ENCODE measurements at places on chromosomes 7 and 10.

DNA sequence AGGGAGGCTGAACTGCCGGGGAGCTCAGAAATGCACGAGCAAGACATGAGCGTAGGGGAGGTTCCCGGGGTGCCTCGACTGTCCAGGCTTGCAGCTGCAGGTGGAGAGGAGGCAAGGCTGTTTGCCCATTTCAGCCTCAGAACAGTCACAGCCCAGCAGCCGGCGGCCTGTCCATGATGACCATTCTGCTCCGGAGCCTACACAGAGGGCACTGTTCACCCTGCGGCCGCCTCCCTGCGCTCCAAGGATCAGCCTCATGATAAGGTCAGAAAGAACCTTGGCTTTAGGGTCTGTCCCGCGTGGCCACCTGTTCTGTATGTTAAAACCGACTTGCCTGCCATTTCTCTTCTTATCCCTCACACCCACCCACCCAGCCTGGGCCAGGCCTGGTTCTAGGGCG is 21.9 kb upstream of the CFAP46 start:
- no peak for DNase-seq

- DNase-seq = no peak
These were observed 8.7 kb upstream of the PTPN12 start for GRCh38 chr7:77528368-77528767.

GRCh38 chr7:100545360-100546128 is 6.5 kb downstream of the AGFG2 start:
- DNase-seq = peak; percentile 86

- DNase-seq = peak; percentile 45
These were observed 82.4 kb upstream of the NME8 start for GRCh38 chr7:37765872-37766525.

DNA sequence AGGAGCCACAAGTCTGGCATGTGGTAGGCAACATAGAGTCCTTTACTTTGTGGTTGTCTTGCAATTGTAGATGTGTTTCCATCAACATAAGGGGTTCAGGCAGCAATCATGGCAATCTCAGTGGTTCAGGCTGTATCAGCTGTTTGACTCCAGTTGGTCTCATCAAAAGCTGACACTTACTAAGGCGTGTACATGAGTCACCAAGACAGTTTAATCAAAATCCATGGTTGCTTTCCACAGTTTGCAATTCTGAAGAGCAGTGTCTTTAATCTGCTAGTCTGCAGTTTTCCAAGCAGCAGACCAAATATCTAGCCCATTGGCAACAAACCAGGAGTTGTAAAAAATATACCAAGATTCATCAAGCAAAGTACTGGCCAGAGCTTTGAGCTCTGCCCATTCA is 210.2 kb downstream of the MDFIC start:
- DNase-seq = peak; percentile 7

GRCh38 chr10:112955582-112956421 is 5.8 kb downstream of the TCF7L2 start:
- DNase-seq = peak; percentile 19

GRCh38 chr10:46522295-46523118 is 34.0 kb downstream of the GPRIN2 start:
- no peak for DNase-seq

DNA sequence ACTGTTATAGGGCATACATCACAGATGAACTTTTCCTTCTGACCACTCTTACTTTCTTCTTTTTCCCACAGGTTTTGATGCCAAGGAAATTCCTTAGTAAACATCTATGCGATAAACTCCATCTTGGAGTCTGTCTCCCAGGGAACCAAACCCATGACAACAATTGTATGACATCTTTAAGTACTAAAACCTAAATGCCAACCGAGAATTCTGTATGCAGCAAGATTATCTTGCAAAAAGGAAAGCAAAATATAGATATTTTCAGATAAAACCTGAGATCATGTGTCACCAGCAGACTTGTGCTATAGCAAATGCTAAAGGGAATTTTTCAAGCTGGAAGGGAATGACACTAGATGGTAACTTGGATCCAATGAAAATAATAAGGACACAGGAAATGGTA is 22.0 kb upstream of the BEND7 start:
- peak; percentile 65 for DNase-seq

DNA sequence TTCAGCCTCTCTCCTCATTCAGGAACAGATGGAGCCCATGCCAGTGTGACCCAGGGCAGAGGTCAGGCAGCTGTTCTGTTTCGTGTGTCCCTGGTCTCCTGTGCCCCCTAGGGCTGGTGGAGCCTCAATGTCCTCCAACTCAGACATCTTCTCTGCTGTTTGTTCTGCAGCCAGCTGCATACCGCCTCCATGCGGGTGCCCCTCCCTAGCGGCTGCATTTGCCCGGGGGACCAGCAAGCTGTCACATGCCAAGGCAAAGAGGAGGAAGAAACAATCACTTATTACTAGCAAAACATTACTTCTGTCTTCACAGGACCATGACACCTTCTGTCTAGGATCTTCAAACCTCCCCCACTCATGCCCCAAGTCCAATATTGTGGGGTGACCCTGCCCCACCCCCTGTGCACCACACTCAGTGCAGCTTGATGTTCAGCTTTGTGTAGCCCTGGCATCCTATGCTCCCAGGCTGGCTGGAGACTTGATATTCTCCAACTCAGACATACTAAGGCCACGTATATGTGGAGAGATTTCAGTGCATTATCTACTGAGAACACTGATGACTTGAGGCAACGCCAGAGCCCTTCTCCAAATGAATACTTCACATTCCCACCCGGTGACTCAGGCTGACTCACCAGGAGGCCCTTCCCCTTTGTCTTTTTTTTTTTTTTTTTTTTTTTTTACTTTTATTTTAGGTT is 188.9 kb downstream of the SKIDA1 start:
- no peak for DNase-seq

DNA sequence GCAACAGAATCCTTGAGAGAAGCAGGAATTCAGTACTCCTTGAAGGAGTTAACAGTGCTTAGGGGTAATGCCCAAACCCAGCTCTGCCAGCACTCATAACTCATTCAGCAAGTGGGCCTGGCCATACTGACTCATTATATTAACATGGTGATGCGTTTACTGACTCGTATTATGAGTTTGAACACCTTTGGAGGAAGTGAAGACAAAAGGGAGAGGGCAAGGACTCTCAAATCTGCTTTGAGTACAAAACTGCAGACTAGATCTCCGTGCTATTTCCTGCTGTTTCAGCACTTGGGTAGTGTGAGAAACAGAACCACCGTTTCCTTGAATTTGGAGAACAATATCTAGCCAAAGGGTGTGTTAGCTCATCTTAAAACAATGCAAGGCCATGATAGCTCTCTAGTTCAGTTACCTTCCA is 30.8 kb downstream of the SLC16A9 start:
- no peak for DNase-seq

DNA sequence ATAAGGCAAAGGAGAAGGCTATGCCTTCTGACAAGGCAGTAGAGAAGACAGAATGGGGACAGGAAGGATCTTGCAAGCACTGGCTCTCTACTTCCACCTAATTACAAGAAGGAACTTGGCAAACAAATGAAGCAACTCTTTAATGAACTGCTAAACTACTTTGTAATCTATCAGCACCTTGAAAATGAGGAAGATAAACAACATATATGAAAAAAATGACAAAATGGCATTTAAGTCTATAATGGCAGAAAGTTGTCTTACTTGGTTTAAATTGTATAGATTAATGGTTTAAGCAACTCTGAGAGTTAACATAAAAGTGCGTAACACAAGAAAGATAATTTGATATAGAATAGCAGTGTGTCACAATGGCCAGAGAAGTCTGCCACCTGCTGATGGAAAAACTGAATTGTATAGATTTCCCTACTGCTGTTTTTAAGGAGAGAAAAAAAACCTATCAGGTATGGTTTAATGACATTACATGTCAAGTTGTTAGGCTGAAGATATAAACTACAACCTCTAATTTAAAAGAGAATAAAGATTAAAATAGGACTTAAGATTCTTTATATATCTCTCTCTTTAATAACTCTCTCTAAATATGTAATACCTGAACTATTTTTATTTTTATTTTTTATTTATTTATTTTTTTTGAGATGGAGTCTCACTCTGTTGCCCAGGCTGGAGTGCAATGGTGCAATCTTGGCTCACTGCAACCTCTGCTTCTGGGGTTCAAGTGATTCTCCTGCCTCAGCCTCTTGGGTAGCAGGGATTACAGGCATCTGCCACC is 11.8 kb downstream of the NT5C3A start:
- DNase-seq = peak; percentile 71

- DNase-seq = no peak
These were observed 53.7 kb downstream of the UPF2 start for GRCh38 chr10:11988924-11989323.

- DNase-seq = no peak
These were observed 122.6 kb downstream of the PON1 start for GRCh38 chr7:95201727-95202126.

DNA sequence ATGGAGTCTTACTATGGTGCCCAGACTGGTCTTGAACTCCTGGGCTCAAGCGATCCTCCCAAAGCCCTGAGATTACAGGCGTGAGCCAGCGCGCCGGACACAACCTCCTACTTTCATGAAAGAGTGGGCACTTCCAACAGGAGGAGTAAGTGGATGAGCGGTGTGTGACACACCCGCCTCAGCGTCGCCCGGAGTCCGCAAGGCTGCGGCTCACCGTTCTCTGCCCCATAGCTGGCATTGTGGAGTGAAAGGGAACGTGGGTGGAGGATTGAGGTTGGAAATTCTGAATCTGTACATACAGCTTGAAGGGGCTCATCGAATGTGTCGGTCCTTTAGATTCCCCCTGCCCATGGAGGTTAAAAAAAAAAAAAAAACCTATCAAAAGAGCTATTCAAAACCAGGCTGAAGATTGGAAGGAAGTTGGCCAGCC is 524 bp upstream of the PRXL2A start:
- DNase-seq = no peak

DNA sequence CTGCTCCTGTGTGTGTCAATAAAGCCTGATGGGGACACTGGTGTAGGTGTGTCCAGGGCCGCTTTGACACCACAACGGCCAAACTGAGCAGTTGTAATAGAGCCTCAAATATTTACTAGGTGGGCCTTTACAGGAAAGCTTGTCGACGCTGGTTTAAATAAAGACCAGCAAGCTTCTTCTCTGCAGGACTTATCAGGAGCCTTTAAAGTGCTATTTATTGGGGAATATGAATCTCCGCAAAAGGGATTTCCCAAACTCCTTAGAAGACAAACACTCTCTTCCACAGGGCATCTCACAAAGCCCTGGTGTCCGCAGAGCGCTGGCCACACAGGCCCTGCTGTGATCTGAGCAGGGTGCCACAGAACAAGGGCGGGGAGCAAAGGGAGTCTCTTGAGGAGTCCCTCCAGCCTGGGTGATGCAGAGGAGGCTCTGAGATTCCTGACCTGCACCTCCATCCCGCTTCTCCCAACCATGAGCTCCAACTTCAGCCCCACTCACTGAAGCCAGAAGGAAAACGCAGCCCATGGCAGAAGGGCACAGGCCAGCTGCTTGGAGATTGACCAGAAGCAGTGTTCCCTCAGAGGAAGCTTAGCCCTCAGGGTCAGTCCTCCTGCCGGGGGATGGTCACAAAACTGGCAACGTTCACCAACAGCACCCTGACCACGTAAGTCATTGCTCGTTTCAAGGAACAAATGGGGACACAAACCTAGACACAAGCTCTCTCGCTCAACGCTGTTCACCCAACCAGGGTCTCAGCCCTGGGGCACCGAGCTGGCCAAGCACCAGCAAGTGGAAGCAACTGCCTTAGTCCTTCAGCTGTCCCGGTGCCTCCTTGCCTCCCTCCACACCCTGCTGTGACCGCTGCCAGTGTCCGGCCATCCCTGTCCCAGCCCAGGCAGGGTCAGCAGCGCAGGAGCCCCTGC is 129.5 kb downstream of the OAT start:
- no peak for DNase-seq

DNA sequence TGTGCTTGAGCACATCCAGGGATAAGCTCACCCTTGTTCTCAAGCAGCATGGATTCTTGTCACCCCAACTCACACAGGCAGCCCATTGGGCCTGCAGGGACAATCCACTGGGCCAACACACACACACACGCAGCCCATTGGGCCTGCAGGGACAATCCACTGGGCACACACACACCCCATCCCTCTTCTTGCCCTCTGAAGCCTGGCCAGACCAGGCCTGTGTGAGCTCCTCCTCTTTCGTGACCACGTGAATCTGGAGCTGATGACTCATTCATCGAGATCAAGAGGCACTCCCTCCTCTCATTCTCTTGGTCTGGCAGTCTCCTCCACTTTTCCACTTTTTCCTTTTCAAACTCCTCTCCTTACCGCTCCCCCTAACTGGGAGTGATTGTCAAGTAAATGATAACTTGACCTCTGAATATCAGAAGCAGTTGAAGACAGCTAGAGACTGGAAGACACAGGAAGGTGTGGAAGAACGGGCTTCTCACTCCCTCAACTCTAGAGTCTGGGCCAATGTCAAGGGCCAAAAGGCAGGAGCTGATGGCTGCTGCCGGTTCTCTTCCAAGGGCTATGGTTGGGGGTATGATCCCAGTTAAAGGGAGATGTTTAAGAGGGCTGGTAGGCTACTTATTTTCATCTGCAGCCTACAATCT is 89.7 kb downstream of the HIPK2 start:
- DNase-seq = no peak

DNA sequence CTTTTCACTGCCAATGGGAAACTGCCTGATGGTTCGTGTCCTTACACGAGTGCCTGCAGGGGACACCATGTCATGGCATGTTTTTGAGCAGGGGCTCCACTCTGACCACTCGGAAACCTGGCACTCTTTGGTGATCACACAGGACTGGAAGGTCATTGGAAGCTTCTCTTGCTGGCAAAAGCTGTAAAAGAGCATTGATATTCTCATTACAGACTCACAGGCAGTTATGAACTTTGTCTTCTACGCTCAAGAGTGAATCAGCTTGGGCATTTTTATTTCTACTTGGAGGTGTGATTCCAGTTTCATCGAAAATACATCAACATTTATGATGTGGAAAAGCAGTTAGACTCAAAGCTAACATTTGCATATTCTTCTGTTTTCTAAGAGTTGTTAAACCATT is 238.7 kb downstream of the THSD7A start:
- no peak for DNase-seq

DNA sequence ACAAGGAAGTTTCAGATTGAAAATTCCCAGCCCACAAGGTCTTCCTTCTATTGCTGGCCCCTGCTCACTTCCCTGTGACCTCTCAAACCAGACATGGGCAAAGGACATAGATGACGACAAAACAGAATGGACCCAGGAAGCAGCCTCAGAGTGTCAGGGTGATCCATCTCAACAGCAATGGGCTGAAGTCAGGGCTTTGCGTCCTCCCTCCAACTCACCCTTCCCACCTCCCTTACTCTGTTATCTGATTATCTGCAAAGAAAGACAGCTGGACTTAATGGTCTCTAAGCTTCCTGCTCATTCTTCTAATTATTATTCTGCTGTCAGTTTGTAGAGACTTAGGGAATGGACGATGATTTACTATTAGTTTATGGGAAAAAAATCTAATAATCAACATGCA is 115.9 kb downstream of the PIP4K2A start:
- no peak for DNase-seq

DNA sequence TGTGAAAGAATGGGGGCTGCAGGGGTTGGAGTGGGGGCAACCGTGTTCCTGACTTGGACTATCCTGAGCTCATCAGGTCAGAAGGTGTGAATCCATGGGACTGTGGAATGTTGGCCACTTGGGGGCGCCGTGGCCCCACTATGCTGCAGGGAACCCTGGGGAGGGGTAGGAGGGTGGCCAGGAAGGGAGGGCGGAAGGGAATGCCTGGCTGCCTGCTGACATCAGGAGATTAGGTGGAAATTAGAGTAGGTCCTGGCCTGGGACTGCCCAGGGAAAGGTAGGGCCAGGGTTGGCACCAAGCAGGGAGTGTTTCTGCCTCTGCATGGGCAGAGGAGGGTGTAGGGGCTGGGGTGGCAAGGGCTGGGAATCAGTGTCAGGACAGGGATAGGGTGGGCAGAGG is 65.8 kb upstream of the PRSS58 start:
- peak; percentile 55 for DNase-seq

- no peak for DNase-seq
These were observed 535.9 kb upstream of the POT1 start for GRCh38 chr7:125465527-125465926.

Data from common myeloid progenitor, CD34-positive (primary cell).